SK-N-DZ (cell line): ENCODE measurements at places on chromosomes 16 and 17.
A peak's percentile ranks its signal among the peaks of the same experiment; 100 is the strongest.

DNA sequence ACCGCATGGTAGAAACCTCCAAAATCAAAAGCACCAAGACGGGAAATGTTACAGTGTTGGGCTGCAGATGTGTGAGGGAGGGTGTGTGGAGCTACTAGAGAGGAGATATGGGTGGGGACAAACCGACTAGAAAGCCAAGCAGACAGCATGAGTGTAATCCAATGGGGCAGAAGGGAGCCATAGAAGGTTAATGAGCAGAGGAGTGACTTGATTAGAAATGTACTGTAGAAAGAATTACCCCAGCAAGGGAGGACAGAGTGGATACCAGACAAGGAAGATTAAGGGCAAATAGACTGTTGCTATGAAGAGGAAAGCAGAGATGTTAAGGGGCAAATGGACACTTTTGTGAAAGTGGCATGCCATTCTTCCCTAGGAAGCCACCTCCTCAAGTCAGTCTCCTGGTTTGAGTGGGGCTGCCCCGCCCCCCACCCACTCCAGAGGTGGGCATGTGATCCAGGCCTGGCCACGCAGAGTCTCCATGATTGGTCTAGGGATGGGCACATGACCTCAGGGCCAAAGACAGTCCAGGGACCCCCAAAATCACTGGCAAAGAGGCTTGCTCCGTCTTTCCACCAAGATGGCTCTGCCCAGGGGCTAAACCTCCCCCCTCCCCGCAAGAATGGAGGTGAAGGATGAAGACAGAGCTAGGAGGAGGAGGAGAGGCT, 4.3 kb downstream of the COTL1 start:
- no peak for DNase-seq

DNA sequence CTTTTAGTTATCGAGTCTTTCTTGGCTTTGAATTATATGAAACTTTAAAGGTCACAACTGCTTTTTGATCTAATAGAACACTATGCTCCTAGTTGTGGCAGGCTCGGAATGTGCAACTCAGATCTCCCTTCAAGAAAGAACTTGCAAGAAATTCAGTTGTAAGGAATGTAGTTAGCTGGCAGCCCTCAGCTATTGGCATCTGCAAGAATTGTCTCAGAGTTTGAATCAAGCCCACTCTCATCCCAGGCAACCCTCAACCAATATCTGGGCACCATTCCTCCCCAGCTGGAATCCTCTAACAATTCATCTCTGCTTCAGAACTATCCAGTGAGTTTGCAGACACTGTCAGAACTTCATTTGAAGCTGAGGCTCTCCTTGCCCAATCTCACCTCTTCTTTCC, 447.2 kb downstream of the KIF2B start:
- DNase-seq, result no peak

GRCh38 chr17:83101805-83102480, 22.5 kb downstream of the METRNL start:
- DNase-seq, result no peak

- no peak for DNase-seq
Observed at GRCh38 chr17:27544350-27545131, 86.4 kb upstream of the LGALS9 start.

DNA sequence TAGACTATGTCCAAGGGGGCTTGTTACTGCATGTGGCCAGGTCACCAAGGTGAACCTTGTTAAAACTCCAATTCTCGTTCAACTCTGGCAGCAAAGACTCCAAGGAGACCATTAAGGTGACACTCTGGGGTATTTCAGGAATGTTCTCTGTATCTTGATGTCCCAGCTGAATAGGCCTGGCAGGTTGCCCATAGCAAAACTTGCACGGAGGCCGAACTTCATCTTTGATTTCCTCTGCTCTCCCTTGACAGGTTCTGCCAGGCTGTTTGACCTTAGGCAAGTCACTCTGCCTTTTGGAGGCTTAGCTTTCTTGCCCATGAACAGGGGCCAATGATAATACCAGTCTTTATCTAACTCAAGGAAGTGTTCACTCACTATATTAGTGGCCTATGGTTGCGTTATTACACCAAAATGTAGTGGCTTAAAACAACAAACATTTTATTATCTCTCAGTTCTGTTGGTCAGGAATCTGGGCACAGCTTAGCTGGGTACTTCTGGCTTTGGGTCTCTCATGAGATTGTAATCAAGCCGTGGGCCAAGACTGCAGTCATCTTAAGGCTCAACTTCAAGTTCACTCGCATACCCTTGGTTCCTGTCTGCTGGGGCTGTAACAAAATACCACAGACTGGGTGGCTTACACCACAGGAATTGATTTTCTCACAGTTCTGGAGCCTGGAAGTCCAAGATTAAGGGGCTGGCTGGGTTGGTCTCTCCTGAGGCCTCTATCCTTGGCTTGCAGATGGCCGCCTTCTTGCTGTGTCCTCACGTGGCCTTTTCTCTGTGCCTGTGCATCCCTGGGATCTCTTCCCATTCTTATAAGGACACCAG, 168.5 kb downstream of the UTP18 start:
- DNase-seq, result no peak

GRCh38 chr16:8730335-8730915, 56.0 kb downstream of the ABAT start:
- DNase-seq, result no peak

- DNase-seq, result no peak
Observed at GRCh38 chr16:2749936-2750335, 2.5 kb upstream of the SRRM2 start.

GRCh38 chr16:58013201-58013956, 12.2 kb downstream of the USB1 start:
- DNase-seq, result no peak

GRCh38 chr16:64704386-64704785, 417.5 kb downstream of the CDH11 start:
- no peak for DNase-seq

DNA sequence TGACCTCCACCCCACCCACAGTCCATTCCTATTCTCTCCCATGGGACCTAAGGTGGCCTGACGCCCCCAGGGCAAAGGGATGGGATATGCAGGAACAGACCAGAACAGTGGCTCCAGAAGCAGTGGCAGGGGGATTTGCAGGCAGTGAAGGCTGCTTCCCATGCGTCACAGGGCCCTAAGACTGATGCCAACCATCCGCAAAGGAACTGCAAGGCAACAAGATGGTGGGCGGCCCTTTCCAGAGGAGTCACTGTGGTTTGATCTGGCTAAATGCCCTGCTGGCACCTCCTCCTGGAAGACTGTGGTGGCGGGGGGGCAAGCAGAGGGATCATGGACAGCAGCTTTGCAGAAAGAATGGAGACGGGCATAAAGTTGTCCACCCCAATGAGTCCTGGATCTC, 4.4 kb upstream of the SLC39A11 start:
- no peak for DNase-seq

DNA sequence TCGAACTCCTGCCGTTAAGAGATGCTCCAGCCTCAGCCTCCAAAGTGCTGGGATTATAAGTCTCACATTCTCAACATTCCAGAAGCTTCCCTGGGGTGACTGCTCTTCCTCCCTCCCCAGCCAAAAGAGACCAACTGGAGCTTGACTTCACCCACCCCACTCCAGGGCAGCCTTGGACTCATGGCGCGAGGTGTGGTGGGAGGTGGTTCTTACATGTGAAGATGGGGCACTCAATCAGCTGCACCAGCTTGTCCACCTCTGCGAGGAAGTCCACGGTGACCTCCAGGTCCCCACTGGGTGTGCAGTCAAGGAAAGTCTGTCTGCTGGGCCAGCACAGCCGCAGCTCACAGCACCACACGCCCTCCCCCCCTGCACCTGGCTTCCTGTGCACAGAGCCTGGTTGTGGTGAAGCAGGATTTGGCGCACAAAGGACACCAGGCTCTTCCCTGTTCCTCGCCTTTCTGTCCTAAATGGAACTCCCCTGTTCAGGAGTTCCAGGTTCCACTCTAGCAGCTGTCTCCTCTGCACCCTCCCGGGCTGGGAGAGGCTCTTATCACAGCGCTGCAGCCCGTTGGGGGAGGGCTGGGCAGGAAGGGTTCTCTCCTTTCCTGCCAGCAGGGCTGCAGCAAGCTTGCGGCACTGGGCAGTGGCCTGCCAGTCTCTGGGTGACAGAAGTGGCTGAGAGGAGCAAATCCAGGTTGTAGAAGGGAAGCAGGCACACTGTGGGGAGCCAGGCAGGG, 9.6 kb upstream of the MTSS2 start:
- DNase-seq, result no peak

- peak; percentile 94 for DNase-seq
Observed at GRCh38 chr17:42566883-42567573, at the start of gene MLX. Gene MLX, plus strand, starts transcription at chr17:42567100. Its CDS starts 25 bp downstream, at chr17:42567125.

DNA sequence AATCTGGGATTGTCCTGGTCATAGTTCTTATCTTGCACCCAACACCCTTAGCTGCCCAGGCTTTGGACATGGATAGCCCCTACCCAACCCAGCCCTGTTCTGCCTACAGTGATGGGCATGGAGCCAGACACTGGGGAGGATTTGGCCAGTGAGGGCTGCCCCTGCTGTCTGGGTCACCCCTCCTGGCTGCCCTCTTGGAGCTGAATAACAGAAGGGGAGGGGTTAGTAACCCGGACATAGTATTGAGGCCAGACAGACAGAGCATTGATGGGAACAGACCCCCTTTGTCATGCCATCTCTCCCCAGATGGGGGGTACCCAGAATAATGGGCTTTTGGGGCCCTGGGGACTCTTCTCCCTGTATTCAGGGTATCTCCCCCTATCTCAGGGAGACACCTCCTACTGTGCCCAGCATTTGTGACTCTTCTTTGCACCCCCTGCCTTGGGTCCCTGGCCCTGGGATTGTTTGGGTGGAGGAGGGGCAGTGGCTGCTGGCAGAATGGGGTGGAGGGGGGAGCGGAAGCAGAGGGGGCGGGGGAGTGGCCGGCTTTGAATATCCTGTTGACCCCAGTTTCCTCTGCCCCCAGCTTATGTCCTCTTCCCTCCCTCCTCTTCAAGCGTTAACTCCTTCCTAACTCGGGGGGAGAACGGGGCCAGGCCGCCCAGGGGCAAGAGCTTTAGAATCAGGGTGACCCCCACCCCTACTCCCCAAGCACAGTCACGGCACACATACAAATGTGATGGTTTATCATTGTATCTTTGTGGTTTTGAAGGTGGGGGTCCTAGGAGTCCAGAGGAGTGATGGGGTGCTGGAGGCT, 17.0 kb downstream of the GJD3 start:
- DNase-seq, result no peak

DNA sequence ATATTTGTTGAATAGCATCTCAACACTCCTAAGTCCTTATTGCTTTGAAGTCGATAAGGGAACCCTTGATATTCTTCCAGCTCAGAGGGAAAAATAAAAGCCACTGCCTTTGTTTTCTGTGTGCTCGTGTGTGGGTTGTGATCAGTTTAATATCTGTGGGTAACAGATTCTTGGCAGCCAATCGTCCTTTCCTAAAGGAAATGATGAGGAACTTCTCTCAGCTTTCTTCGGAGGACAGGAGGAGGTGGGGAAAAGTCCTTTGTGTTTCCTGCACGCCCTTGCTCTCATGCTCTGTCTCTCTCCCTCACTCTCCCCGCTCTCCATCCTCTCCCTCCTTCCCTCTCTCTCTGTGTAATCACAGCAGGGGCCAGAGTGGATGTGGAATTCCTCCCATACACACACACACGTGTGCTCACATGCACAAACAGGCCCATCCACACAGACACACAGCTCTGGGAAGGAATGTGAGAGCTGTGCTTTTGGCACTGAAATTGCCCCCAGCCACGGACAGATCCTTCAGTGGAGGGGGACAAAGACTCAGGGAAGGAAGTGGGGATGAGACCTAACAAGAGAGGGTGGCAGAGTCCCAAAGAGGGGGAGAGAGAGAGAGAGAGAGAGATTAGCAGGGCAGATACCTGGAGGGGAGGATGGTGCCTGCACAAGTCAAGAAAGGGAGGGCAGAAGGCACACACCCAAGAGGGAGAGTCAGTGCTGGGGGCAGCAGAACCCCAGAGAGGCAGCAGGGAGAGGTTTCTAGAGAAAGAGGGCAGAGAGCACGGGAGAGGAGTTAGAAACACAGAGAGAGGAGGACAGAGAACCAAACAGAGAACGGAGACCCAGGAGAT, 83.5 kb upstream of the PLCG2 start:
- DNase-seq, result no peak

DNA sequence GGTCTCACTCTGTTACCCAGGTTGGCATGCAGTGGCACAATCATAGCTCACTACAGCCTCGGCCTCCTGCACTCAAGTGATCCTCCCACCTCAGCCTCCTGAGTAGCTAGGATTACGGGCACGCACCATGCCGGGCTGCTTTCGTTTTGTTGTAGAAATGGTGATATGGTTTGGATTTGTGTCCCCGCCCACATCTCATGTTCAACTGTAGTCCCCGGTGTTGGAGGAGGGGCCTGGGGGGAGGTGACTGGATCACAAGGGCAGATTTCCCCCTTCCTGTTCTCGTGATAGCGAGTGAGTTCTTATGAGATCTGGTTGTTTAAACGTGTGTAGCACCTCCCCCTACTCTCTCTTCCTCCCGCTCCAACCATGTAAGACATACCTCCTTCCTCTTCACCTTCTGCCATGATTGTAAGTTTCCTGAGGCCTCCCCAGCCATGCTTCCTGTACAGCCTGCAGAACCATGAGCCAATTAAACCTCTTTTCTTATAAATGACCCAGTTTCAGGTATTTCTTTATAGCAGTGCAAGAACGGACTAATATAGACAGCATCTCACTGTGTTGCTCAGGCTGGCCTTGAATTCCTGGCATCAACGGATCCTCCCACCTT, 6.0 kb downstream of the PDZD9 start:
- DNase-seq, result no peak

GRCh38 chr17:3594051-3594800, 15.0 kb downstream of the TRPV1 start:
- DNase-seq, result no peak

GRCh38 chr17:64097196-64097936, 32.6 kb downstream of the ERN1 start:
- DNase-seq, result no peak

DNA sequence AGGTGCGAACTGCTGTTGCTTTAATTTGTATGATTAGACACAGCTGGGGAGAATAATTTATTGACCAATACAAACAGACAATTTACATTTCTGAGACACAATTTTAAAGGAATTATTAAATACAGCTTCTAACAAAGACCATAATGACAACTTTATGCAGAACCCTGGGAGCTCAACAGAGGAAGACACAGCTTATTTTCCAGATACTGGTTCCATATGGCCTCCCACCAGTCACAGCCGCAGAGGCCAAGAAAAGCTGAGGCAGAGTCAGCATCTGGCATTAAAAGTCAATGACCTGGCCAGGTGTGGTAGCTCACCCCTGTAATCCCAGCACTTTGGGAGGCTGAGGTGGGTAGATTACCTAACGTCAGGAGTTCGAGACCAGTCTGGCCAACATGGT, 66.1 kb upstream of the BCAR1 start:
- DNase-seq, result no peak

GRCh38 chr16:610513-611381, 20.0 kb upstream of the WFIKKN1 start:
- peak; percentile 9 for DNase-seq
